ENCODE measurements at places on chromosomes 6 and 20.

DNA sequence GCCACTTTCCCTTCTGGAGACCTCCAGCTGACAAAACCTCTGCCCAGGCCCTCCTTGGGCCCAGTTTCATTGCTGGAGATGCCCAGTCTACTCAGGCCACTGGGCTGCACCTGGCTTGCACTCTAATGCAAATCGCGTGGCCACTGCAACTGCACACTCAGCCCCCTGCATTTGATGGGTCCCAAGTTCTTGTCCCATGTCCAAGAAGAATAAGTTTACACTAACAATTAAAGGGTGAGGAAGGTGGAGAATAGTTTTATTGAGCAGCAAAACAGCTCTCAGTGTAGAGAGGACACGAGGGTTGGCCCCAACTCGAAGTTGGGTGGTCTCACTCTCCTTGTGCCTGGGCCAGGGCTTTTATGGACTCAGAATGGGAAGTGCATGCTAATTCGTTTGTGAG lies 31.9 kb upstream of the THEMIS start:
- H3K27me3 ChIP-seq = no peaks in the 10 kb centered on the region
- DNase-seq = no peak
- no peak overlapping the region for H3K27ac ChIP-seq
- H3K4me3 ChIP-seq = no peak overlapping the region

DNA sequence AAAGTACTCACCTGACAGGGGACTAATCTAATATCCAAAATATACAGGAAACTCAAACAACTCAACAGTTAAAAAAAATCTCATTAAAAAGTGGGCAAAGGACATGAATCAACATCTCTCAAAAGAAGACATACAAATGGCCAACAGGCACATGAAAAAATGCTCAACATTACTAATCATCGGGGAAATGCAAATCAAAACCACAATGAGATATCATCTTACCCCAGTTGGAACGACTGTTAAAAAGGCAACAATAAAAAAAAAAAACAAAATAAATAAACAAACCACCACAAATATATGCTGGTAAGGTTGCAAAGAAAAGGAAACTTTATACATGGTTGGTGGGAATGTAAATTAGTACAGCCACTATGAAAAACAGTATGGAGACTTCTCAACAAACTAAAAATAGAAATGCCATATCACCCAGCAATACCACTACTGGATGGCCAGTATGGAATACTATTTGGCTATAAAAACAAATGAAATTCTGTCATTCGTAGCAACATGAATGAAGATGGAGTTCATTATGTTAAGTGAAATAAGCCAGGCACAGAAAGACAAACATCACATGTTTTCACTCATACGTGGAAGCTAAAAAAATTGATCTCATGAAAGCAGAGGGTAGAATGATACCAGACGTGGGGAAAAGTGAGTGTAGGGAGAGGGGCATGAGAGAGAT lies 6.6 kb downstream of the SIRPB2 start:
- no peak overlapping the region for H3K4me3 ChIP-seq
- H3K36me3 ChIP-seq = no peaks in the 10 kb centered on the region
- DNase-seq = no peak
- H3K4me1 ChIP-seq = no peaks in the 10 kb centered on the region
- no peak overlapping the region for H3K27ac ChIP-seq

GRCh38 chr20:16005021-16005914 lies 568.0 kb downstream of the KIF16B start:
- H3K36me3 ChIP-seq = no peaks in the 10 kb centered on the region
- H3K27me3 ChIP-seq = no peaks in the 10 kb centered on the region
- no peaks in the 10 kb centered on the region for H3K4me1 ChIP-seq

- H3K4me3 ChIP-seq = no peak overlapping the region
Observed at GRCh38 chr20:20839771-20840170, 127.3 kb upstream of the RALGAPA2 start.

- DNase-seq = no peak
- H3K36me3 ChIP-seq = no peaks in the 10 kb centered on the region
- H3K4me1 ChIP-seq = no peaks in the 10 kb centered on the region
- no peak overlapping the region for H3K27ac ChIP-seq
Observed at GRCh38 chr6:24961852-24962251, 26.1 kb upstream of the RIPOR2 start.

DNA sequence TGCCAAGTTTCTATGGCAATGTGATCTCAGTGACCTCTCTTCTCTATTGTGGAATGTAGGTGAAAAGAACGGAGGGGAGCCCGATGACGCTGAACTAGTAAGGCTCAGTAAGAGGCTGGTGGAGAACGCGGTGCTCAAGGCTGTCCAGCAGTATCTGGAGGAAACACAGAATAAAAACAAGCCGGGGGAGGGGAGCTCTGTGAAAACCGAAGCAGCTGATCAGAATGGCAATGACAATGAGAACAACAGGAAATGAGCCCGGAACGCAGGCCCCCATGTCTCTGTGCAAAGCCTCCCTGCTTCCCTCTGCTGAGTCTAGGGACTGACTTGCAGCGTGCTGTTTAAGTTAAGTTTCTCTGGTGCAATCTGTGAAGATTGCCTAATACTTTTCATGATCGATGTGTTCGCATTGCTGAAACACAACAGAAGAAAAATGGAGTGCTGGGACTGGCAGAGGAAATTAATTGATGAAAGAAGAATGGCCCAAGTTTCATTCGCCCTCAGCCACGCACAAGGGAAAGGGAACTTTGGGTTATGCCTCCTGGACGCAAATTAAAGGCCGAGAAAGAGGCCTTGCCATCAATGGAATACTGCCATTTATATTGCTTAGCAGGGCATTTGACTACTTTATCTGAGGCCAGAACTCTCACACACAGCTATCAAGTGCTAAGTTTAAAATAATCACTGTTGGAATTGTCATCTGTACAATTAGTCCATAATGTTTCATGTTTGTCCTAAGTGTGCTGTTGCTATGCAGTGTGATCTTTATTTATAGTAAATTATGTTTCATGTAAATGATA lies 146.4 kb downstream of the AKAP7 start:
- H3K4me3 ChIP-seq = no peak overlapping the region
- no peak for DNase-seq
- no peak overlapping the region for H3K27ac ChIP-seq
- H3K36me3 ChIP-seq = no peaks in the 10 kb centered on the region

DNA sequence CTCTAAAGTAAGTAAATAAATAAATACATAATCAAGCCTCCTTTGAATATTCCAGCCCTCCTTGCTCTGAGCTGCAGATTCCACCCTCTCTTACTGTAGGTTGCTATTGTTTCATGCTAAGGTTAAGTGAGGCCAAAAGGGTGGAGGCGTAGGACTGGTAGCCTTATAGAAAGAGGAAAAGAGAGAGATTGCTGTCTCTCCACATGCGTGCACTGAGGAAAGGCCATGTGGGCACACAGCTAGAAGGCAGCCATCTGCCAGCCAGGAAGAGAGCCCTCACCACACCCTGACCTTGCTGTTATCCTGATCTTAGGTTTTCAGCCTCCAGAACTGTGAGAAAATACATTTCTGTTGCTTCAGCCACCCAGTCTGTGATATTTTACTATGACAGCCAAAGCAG lies 87.4 kb upstream of the SHLD1 start:
- H3K4me3 ChIP-seq = no peak overlapping the region
- DNase-seq = no peak
- no peak overlapping the region for H3K27ac ChIP-seq
- no peaks in the 10 kb centered on the region for H3K4me1 ChIP-seq

DNA sequence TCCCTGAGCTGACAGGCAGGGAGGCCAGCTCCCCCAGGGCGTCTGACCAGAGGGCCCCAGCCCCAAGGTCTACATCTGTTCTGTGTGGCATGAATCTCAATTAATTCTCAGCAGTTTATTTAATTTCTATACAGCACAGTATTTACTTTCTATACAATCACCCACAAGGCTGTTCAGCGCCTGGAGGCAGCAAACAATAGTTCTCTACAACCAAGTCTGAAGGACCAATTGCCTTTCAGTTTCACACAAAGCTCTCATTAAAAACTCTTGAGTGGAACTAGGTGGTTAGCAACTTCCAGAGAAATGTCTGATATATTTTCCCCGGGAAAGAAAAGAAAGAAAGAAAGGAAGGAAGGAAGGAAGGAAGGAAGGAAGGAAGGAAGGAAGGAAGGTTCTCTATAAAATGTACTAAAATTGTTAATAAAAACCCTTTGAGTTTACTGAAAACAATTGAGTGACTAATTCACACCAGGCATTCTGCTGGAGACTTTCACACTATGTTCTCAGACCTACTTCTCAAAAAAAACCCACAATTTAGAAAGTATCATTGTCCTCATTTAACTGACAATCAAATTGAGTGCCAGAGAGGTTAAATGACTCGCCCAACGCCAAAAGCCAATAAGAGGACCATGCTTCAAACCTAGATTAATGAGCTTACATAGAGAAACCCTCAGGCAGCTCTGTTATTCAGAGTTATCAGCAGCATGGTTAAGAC lies 62.5 kb downstream of the METTL24 start:
- no peaks in the 10 kb centered on the region for H3K27me3 ChIP-seq
- H3K4me3 ChIP-seq = no peak overlapping the region
- no peak for DNase-seq

DNA sequence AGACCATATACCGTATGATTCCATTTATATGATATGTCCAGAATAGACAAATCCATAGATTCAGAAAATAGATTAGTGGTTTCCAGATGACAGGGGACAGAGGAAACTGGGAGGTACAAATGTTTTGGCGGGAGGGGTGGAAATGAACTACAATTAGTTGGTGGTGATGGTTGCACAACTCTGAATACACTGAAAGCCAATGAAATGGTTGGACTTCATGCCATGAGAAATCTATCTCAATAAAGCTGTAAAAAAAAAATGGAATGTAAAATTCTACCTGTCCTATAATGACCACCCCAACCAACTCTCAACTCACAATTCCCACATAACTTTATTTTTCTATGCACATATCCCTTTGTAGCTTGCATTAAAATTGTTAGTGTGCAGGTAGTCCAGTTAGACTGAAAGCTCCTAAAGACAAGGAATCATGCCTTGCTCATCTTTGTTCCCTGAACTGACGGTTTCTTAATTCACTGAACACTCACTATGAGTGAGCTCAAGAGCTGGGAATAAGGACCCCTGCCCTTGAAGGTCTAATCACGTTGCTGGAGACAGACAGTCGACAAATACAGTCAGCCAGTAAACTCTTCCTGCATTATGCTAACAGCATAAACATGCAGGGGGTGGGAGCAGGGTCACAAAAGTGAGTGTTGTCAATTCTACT lies 1.4 kb downstream of the DCDC2 start:
- H3K4me1 ChIP-seq = peaks cover 18% of the 10 kb centered on the region
- no peaks in the 10 kb centered on the region for H3K27me3 ChIP-seq
- DNase-seq = peak; percentile 29
- H3K27ac ChIP-seq = peak overlapping the region; percentile 81
- peak overlapping the region; percentile 90 for H3K4me3 ChIP-seq

- no peaks in the 10 kb centered on the region for H3K36me3 ChIP-seq
Observed at GRCh38 chr6:13278991-13279390, 49.3 kb downstream of the TBC1D7 start.

DNA sequence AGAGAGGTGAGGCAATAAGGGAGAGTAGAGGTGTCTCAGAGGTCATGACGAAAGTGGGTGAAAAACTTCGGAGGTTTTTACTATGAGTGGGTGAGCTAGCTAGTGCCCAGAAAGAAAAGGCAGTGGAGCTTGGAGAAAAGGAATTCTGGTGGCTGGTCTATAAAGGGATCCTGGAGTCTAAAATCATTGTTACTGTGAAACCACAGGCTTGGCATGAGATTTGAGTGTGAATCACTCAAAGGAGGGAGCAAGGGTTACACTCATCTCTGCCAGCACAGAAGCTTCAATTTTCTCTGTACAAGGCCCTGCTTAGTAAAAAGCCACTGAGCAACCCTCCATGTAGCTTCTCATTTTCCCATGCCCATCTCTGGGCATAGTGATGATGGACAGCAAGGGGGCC lies 47.5 kb downstream of the CD83 start:
- no peaks in the 10 kb centered on the region for H3K36me3 ChIP-seq
- no peaks in the 10 kb centered on the region for H3K27me3 ChIP-seq
- DNase-seq = no peak
- H3K4me1 ChIP-seq = no peaks in the 10 kb centered on the region

DNA sequence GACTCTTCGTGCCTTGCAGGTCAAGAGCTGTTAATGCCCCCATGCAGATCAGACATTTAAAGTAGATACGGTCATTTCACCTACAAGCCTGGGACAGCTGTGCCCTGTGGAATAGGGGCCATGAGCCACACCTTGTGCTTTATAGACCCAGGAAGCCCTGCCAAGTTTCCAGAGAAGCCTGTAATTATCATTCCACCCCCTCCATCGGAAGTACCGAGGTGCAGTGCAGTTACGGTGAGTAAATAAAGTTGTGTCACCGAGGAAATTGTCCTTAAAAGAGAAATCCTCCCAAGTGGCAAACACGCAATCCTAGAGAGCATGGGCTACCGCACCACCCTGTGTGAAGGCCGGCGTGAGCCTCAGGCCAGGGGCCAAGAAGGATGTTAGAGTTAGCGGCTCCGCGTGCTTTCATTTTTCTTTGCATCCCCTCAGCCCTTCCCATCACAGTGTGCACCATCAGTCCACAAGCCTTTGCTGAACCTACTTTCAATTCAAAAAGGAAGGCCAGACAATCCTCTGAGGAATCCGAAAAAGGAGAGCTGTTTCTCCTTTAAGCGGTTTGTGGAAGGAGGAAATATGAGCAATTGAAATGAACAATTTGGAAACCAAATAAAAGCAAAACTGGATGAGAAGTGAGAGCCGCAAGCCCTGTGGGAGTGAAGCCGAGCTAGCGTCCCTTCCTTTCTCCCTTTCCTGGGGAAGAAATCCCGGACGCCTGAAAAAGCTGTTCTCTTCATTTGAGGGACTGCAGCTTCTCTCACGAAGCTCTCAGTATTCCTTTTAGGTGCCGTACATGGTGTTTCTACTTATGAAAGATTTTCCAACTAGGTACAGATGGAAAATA lies 183.3 kb upstream of the PDE10A start:
- no peak overlapping the region for H3K4me3 ChIP-seq
- DNase-seq = no peak
- H3K4me1 ChIP-seq = no peaks in the 10 kb centered on the region
- no peak overlapping the region for H3K27ac ChIP-seq
